ENCODE measurements at places on chromosomes 4 and X.

DNA sequence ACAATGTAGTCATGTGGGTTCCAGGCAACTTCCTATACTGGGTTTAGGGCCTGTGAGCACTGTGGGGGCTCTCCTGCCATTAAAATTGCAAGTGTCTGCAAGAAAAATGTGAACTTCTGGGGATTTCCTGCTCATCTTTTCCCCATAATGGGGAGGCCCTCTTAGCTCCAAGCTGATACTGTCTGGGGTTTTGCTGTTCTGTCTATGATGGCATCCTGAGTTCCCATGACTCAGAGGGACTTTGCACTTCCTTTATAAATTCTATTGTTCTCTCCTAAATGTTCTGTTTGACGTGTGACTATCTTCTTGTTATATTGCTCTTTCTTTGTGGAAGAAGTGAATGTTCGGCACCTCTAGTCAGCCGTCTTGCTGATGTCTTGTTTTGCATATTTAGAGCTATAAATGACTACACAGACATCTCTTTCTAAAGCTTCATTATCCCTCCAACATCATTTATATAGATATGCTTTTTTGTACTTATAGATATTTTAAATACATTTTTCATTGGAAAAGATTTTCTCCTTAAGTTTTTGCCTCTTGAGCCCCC is 465.8 kb downstream of the NAF1 start:
- no peak for DNase-seq

DNA sequence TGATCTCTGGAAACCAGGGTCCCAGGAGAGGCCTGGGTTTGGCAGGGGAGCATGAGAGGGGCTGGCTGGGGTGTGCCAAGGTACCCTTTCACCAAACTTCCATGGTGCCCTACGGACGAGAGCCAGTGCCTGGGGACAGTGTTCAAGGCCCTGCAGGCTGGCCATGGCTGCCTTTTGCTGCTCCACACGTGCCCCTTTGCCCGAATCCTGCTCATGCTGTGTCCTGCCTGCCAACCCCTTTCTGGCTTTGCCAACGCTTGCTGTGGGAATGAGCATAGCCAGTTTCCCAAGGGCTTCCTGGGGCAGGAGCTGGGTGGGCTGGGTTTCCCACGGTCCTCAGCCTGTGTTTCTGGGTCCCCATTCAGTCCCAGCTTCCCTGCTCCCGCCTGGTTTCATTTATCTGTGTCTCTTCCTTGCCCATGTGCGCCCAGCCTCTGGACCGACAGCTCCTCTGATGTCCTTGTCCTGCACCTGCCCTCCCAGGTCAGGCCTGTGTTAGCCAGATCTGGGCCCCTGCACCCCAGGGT is 17.3 kb downstream of the CPZ start:
- DNase-seq = no peak

GRCh38 chr4:99144070-99144469 is at the start of gene ADH4:
TSS of gene ADH4 (minus strand) at chr4:99144297. CDS start at chr4:99144222, 75 bp downstream.
- no peak for DNase-seq

GRCh38 chr4:8652181-8653078 is 59.9 kb downstream of the CPZ start:
- no peak for DNase-seq

- DNase-seq = no peak
Measured at GRCh38 chrX:24396931-24397279, 36.5 kb downstream of the SUPT20HL1 start.

- DNase-seq = no peak
Measured at GRCh38 chrX:86455495-86455894, 307.2 kb downstream of the DACH2 start.

DNA sequence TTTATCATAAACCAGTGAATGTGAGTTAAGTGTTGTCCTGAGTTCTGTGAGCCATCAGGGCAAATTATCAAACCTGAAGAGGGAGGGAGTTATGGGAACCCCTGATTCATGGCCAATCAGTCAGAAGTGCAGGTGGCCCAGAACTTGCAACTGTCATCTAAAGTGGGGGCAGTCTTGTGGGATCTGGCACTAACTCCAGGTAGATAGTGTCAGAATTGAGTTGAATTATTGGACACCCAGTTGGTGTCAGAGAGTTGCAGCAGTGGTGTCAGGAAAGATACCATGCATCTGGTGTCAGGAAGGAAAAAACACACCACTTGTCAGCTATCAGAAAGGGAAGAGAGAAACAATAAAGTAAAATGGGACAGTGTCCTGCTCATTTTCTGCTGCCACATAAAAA is 8.4 kb downstream of the CORIN start:
- no peak for DNase-seq

All from NCI-H2081 treated with DMSO at 0.1 percent for 48 hours (cell line).